ENCODE measurements at places on chromosomes 7 and 10.

DNA sequence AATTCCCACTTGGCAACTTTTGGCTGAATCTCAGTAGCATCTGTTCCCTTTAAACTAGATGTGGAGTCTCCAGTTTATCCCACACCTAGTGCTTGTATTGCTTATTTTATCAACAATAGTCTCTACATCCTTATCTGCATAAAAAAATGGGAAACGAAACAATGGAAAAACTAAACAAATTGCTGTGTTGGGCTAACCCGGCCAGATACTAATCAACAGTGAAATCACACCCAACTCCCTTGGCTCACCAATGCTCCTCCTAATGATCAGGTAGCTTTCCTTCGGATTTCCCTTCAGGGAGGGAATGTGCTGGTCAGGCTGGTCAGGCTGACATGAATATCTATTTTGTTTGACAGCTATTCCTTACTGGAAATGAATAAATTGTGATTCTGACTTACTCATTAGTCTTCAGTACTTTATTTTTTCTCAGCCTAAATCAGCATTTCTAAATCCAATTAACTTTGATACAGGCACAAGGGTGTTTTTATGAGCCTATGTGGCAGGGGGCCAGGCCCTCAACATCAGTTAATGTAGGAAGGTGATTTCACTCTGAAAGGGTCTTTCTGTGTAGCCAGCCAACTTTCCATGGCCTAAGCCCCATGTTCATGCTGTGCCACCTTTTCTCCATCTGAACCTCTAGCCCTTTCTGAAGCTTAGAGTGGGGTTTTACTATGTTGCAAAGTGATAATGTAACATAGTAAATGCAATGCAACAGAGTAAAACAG is 170.5 kb upstream of the NPSR1 start:
- DNase-seq, result no peak

DNA sequence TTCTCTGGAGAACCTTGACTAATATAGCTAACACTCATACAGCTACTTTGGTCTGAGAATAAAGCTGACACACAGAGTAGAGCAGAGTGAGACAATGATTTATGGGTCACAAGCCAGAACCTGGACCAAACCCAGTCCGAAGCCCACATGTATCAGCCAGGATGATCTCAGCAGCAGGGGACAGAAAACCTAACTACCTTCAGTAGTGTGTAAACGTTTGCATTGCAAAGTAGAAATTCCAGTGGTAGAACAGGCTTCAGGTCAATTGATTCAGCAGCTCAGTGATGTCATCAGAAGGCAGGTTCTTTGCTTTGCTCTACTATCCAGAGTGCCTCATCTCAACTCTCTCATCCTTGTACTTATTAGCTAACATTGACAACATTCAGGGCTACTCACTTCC is 62.5 kb upstream of the PALS2 start:
- DNase-seq, result no peak

DNA sequence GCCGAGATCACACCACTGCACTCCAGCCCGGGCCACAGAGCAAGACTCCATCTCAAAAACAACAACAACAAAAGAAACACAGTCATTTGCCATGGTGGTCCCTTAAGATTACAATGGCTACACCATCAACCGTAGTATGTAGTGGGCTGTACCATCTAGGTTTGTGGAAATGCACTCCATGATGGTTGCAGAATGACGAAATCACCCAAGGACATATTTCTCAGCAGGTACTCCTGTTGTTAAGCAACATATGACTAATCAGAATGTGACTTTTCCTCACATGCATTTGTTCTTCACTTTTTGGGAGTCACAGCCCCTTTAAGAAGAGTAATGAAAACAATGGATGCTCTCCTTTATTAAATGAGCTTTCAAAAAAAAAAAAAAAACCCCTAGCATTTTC is 11.0 kb downstream of the SVIL start:
- no peak for DNase-seq

DNA sequence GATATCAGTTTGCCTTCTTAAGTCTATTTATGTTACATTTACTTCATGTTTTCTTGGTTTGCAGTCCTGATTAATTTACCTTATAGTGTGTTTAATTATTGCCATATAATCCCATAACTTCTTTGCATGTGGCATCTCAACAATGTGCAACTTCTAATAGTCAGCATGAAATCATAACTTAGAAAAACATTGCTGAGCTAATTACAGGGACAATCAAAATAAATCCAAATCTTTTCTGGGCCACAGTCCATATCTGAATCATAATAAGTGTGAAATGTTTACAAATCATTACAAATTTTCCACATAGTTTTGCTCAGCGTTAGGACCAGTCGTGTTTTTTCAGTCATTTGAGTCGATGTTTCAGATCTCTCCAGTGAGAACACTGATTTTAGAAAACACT is 29.1 kb upstream of the CABCOCO1 start:
- DNase-seq, result no peak

- DNase-seq, result no peak
Measured at GRCh38 chr7:82348251-82348650, 95.3 kb downstream of the CACNA2D1 start.

DNA sequence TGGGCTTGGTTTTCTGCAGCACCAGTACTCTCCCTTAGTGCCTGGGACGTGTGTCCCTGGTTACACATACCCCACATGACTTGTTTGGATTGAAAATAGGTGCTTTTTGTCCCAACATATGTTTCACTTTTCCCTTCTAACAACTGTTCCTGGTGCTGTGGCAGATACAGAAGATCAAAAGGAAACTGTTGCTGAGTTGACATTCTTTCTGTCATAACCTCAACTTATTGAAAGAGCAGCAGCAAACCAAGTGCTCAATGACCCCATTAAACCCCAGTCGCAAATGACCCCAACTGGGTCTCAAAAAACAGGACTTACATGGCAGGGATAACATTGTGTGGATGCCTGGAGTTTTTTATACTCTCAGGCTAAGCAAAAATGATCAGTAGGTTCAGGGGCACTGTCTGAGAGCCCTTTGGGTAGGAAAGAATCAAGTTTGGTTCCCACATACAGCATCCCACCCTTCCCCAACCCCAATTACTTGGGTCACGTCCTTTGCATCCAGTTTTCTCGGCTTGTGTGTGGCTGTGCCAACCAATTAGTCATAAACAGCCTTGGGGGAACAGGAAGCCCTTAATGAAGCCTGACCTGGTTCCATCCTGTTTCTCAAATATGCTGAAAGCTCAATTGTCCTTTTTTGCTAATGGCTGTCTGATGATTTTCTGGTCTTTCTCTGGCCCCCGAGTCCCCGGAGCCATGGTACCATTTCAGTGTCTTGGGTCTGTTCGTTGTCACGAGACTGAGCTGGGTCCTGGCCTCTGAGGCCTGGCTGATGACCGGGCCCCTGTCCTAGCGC is 4.9 kb downstream of the HKDC1 start:
- DNase-seq, result no peak

DNA sequence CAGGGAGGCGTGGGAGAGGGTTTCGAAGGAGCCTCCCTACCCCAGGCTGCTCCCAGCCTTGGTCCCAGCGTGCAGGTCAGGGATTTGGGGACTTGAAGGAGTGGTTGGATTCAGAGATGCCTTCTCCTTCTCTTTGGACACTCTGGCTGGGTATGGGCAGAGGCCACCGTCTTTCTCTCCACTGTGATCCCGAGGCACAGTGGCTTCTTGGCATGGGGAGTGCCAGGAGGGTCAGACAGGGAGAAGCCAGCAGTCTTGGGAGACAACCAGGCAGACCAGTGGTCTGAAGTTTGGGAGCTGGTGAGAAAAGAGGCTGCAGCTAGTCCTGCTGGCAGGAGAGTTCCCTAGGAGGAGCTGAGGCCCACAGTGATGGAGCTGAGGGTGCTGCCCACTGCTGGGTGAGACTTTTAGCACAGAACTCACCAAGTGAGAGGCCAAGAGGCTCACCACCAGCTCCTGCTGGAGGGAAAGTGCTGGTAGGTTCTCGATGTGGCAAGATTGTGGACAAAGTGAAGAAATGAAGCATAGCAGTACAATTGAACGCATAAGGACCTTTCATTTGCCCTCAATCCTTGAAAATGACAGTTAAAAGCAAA is 35.2 kb upstream of the WDFY4 start:
- DNase-seq, result no peak

GRCh38 chr7:30474893-30475292 is 3.7 kb downstream of the NOD1 start:
- DNase-seq, result no peak

DNA sequence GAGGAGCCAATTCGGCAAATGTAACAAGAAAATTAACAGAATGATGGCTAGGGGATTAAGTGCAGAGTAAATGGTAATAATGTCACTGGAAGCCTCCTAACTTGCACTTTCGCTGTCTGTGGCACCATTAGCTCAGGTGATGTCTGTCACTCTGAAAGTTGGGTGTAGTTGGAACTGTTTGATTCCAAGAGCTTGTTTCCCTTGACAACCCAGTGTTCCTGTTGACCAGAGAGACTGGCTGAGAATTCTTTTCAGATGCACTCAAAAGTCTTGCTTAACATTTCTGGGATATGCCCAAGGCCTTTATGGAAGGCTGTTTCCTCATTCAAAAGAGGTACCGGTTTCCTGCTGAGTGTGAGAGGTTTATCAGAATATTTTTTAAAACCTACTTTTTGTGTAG is 49.6 kb downstream of the PLPP4 start:
- DNase-seq, result no peak

DNA sequence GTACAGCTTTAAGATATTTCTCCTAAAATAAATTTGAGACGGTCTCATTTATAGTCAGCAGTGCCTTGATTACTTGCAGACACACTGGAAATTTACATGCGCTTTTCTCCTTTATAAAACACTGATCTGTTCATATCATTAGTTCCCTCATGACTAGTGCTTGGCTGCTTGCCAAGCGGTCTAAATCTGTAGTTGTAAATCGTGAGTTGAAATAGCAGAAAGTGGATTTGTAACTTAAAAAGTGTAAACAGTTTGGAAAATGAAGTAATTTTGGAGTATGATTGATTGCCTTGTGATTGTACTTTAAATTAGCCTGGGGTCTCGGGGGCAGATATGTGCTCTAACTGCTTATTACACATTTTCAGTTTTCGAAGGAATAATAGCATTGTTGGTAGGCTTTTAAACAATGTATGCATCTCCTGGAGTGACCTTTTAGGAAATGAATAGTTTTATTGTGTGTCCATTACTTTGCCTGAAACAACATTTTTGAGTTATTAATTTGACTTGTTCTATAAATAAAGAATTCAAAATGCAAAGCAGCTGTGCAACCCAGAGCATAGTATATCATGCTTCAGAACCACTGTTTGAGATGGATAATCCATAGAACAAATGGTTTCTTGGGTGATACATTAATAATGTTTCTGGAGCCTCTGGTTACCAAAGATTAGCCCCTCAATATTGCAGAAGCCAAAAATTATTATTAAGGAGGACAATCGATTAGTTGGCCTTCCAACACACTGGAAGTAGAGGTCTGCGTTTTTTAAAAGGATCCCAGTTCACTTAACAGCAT is 73.3 kb downstream of the ARID5B start:
- DNase-seq, result no peak

- no peak for DNase-seq
Measured at GRCh38 chr7:101733713-101734475, 83.5 kb upstream of the CUX1 start.

GRCh38 chr7:102181517-102181916 is 105.2 kb upstream of the SH2B2 start:
- DNase-seq, result no peak

- no peak for DNase-seq
Measured at GRCh38 chr7:38206071-38206470, 28.0 kb downstream of the STARD3NL start.

GRCh38 chr10:18456984-18457383 is 194.4 kb downstream of the NSUN6 start:
- no peak for DNase-seq

DNA sequence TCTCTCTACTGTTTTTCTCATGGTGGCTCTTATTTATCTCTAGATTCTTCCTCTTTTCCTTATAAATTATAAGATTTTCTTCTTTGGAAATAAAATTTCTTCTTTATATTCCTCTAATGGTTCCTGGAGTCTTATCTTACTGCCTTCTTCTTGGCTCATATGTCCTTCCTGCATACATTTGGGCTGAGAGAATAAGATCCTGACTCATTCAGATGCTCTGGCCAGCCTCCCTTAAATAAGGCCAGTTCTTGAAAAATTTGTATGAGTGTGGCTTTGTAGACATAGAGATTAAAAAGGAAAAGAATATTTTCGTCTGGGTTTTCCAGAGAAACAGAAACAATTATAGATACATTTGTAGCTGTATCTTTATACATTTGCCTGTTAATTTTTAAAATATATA is 411.3 kb downstream of the KIF20B start:
- no peak for DNase-seq

DNA sequence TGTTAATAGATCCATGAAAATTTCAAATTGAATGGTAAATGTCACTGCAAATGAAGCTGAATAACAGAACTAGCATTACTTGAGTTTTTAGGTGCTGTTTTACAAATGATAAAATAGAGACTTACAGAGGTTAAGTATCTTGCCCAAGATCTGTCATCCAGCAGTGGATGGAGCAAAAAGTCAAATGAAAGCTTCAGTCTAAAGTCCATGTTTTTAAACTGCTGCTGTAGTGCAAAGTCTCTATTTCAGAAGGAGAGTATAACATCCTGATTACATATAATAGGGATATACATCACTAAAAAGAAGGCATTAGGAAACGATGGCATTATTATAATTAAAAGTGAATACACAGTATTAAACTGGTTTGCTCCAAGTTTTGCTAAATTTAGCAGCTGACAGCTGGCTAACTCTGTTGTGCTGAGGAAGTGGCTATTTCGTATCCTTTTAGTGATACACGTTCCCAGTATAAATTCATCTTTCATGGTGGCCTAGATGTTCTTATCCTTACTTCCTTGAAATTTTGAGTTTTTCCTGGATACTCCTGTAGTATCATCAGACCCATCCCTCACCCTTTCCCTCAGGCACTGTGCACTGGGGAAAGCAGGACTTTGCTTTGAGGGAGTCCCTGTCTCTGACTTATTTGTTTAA is 603.2 kb downstream of the MAGI2 start:
- DNase-seq, result no peak

- DNase-seq, result no peak
Measured at GRCh38 chr10:61754587-61755550, 92.1 kb downstream of the CABCOCO1 start.

DNA sequence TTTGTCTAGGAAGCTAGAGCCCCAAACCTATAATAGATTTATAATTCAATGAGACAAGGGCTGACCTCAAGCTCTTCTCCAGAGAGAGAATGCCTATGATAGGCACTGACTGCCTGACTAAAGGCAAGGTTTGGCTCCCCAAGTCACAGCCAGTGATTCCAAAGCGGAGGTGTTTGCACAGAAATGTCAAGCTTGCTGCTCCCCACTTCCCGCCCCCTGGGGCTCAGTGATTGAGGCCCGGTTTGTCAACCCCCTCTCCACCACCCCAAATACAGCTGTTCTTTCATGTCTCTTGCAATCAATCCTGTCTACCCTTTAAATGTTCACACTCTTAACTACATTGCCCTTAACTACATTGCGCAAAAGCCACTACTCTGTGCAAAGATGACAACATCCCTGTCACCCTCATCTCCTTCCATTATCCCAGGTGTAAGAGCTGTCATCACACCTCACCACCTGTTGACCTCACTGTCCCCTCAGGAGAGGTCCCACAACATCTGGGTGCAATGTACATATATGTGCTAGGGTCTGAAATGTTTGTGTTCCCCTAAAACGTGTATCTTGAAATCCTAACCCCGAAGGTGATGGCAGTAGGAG is 58.0 kb downstream of the NUDCD3 start:
- no peak for DNase-seq

All from activated T-cell treated with anti-CD3 and anti-CD28 coated beads for 24 hours (primary cell).